NCI-H187 (cell line): ENCODE measurements at places on chromosomes 4 and X.

GRCh38 chr4:186622788-186623464, 67.6 kb upstream of the MTNR1A start:
- no peak for DNase-seq

DNA sequence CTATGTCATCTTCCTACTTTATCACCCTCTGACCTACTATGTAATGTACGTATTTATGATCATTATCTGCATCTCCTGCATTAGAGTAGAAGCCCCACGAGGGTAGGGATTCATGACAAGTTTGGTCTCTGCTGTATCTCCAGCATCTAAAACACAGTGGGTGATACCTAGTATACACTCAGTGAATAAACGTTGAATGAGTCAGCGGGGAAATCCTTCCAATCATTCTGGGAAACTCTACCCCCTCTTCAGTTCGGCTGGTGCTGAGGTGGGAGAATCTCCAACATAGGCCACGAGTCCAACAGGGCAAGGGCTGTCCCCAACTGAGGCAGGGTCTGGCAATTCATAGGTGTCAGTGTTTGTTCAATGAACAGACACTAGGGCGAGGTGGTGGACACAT, 74.4 kb upstream of the EFNB1 start:
- DNase-seq = no peak

DNA sequence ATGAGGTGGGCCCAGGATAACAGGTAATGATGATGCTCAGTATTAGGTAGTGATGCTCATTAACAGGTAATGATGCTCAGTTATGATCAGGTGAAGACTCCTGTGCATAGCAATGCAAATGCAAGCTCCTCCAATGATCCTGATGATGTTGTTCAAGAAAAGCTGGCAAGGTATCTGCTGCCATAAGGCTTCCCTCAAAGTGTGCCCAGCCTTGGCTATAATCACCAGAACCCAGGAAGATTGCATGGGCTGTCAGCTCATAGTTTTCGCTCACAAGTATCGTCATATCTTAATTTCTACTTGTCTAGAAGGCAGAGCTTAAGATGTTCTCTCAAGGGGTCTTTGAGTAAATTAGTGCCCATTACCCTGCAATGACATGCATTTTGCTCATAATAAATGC, 366.2 kb upstream of the CLNK start:
- no peak for DNase-seq

DNA sequence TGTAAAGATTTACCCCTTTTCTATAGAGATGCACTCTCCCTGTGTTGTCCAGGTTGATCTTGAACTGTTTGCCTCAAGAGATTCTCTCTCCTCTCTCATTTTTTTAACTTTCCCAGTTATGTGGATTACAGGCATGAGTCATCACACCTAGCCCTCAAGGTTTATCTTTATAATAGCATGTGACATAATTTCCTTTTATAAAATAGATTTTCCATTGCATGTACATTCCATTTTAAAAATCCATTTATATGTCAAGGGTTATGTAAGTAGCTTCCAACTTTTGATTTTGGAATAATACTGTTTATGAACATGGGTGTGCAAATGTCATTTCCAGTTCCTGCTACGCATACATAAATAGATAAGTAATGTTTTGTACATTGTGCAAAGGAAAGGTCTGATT, 20.6 kb downstream of the ZNF721 start:
- no peak for DNase-seq
